ENCODE measurements at places on chromosomes 11 and 22.
A peak's percentile ranks its signal among the peaks of the same experiment; 100 is the strongest.

- peak; percentile 91 for DNase-seq
Measured at GRCh38 chr22:24402460-24403192, 24.8 kb upstream of the ADORA2A start.

DNA sequence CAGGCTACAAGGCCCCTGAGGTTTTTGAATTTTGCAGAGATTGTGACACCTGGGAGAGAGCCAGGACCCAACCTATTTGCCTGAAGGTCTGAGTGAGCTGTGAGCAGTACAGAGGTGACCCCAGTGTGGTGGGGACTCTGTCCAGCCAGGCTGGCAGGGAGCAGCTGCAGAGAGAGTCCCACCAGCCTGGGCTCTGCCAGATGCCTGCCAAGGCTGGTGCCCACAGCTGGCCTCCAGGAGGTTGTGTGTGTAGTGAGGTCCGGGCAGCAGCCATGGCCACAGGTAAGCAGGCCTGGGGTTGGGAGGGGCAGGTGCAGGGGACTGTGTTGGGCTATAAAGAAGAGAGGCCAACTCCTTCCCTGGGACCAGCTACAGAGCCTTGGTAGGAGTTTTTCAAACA, 144.8 kb downstream of the CRYBB2 start:
- no peak for DNase-seq

GRCh38 chr11:122044086-122044485, 71.9 kb downstream of the BLID start:
- DNase-seq = no peak

DNA sequence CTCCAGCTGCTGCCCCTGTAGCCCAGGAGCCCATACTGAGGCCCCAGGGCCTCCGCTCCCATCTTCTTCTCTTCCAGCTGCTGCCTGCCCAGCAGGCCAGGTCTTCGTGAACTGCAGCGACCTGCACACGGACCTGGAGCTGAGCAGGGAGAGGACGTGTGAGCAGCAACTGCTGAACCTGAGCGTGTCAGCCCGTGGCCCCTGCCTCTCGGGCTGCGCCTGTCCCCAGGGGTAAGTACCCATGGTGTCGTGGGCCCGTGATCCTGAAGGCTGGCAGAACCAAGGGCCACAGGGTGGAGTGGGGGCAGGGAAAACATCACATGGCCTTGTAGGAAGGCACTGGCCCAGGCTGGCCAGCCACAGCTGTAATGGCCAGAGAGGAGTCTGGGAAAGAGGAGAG, 31.2 kb downstream of the OTOG start:
- DNase-seq = no peak

Data from right atrium auricular region (tissue), 2 donors.